ENCODE measurements at places on chromosomes 5 and 9.

GRCh38 chr9:20240498-20240897, 381.8 kb downstream of the MLLT3 start:
- DNase-seq = no peak

- no peak for DNase-seq
These were observed 38.7 kb downstream of the NKX2-5 start for GRCh38 chr5:173196133-173196952.

DNA sequence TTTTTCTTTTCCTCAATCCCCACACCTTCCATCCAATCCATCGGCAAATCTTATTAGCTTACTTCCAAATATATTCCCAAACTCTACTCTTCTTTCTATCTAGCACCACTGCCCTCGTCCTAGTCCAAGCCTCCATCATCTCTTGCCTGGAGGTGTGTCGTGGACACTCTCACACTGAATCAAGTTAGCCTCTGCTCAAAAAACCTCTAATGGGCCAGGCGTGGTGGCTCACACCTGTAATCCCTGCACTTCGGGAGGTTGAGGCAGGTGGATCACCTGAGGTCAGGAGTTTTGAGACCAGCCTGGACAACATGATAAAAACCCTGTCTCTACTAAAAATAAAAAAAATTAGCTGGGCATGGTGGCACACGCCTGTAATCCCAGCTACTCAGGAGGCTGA, 46.2 kb downstream of the PFDN1 start:
- DNase-seq = no peak

GRCh38 chr5:90135779-90136378, 273.7 kb downstream of the CETN3 start:
- DNase-seq = no peak

DNA sequence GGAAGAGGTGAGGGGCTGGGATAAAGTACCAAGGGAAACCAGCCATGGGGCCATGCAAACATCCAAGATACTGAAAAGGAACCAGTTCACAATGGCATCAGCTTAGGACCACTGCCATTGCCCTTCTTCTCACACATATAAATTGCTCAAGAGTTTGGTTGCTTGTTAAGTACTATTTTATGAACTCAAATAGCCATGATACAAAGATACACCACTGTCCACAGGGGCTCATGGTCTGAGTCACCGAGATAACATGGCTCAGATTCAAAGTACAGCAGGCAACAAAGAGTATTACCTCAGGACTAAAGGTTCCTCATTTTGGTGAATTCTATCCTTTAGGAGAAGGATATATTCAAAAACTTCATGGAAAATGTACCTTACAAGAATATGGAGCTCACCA, 55.6 kb downstream of the FANCC start:
- no peak for DNase-seq
